Stomach (tissue), 19 donors: ENCODE measurements at places on chromosomes 5 and 9. TPM values are rescaled to one million over a fixed set of nuclear protein-coding genes. Genes with fewer than 3 reads are reported as not detected.

FAM219A gene
- polyA plus RNA-seq: 10.1 TPM

SH3GL2 gene
- 8.2 TPM for polyA plus RNA-seq

ITK gene
- polyA plus RNA-seq: 0.93 TPM

CD180 gene
- polyA plus RNA-seq: 0.28 TPM

TARS1 gene
- 96.4 TPM for polyA plus RNA-seq

PPP3R2 gene
- polyA plus RNA-seq: not detected

C5orf58 gene
- polyA plus RNA-seq: 4.6 TPM

EHMT1 gene
- 23.9 TPM for polyA plus RNA-seq

SLC9A3 gene
- 15.7 TPM for polyA plus RNA-seq

PCDHB13 gene
- polyA plus RNA-seq: not detected

SPARC gene
- 87.7 TPM for polyA plus RNA-seq

LECT2 gene
- not detected for polyA plus RNA-seq

XRCC4 gene
- 8.4 TPM for polyA plus RNA-seq

WNT8A gene
- not detected for polyA plus RNA-seq

PLAC8L1 gene
- polyA plus RNA-seq: 0.68 TPM

SLC45A2 gene
- polyA plus RNA-seq: 0.20 TPM

SLC2A8 gene
- polyA plus RNA-seq: 15.3 TPM

HAPLN1 gene
- polyA plus RNA-seq: 1.2 TPM

PLK2 gene
- polyA plus RNA-seq: 25.8 TPM

CCNO gene
- polyA plus RNA-seq: 6.7 TPM

PCA3 gene
- not detected for polyA plus RNA-seq

OBP2B gene
- polyA plus RNA-seq: not detected

DEPDC1B gene
- polyA plus RNA-seq: 1.7 TPM

DMRT3 gene
- not detected for polyA plus RNA-seq

ELAVL2 gene
- 0.18 TPM for polyA plus RNA-seq

TMED7 gene
- polyA plus RNA-seq: 12.8 TPM

IPO11 gene
- 9.0 TPM for polyA plus RNA-seq

SHISAL2B gene
- not detected for polyA plus RNA-seq

ISL1 gene
- 7.9 TPM for polyA plus RNA-seq
